ENCODE measurements at places on chromosomes 3 and 15. TPM values are rescaled to one million over a fixed set of nuclear protein-coding genes. Genes with fewer than 3 reads are reported as not detected.

Gene NRG4
- not detected for total RNA-seq

Gene PAQR5
- total RNA-seq = 0.12 TPM

Gene GOLGA6L10
- 0.32 TPM for total RNA-seq

Gene RETNLB
- not detected for total RNA-seq

Gene ABTB1
- total RNA-seq = 9.7 TPM

Gene NANOGP8
- total RNA-seq = not detected

Gene LRTM1
- total RNA-seq = not detected

Gene CLRN1
- not detected for total RNA-seq

Gene SNX22
- 1.1 TPM for total RNA-seq

Gene PRKCI
- total RNA-seq = 24.2 TPM

Gene ARHGEF3
- 64.1 TPM for total RNA-seq

Gene FGF7
- not detected for total RNA-seq

Measured in activated T-helper 1 cell treated with anti-CD3 and anti-CD28 coated beads, Interleukin-12 subunit alpha, Interleukin-12 subunit beta, Interleukin-2, Interleukin-4 antibody, amounts not matched to agents 30 ng/mL and 10 ng/mL and 1 ng/mL, durations not matched to agents 14 hours and 24 hours and 36 hours (primary cell).